ENCODE measurements at places on chromosomes 2 and 18.

DNA sequence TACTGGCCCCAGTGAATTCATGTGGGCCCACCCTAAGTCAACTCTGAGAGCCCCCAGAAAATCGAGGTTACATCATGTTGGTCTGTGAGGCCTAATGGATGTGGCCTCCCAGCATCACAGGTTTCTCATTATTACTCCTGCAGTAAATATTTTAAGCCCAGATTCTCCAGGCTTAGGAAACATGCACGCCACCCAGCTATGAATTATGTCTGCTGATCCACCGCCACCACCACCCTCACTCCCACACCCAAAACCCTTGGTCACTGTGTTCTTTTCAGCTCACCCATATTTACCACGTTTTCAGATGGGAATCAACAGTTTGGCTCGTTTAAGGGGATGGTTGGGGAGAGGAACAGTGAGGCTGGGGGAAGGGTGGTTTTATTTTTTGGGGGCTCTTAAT is 128.6 kb downstream of the NCK2 start:
- DNase-seq: peak; percentile 32

DNA sequence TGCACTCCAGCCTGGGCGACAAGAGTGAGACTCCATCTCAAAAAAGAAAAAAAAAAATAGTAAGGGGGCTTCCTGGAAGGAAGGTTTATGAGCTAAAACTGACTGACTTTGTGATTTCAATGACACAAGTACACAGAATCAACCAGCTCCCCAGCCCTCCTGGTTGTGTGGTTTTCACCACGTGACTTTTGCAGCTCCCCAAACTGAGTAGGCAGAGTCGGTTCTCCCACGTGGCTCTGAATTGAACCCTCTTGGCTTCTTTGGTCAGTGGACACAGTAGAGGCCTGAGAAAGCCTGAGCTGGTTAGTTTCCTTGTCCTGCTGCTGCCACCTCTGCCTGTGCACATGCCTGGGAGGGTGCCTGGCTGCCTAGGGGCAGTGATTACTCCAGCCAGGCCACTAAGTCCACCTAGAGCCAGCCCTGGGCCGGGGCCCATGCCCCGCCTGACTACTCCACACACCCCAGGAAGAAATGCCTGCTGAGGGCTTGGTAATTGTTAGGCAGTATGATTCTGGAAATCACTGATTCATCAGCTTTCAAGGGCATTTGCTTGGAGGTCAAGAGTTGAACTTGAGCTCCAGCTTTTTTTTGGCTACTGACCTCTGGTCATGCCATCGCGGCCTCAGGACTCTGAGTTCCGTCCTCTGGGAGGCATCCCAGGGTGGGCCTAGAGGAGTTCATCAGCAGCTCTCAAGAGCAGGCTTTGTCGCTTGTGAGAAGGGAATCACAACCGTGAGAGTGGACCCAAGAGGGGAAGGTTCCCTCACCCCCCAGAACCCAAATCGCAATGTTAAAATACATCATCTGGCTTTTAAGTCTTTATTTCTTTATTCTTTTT is 431.9 kb upstream of the HS6ST1 start:
- DNase-seq: peak; percentile 31

- no peak for DNase-seq
These were observed 181.7 kb upstream of the SLC39A10 start for GRCh38 chr2:195475336-195475735.

DNA sequence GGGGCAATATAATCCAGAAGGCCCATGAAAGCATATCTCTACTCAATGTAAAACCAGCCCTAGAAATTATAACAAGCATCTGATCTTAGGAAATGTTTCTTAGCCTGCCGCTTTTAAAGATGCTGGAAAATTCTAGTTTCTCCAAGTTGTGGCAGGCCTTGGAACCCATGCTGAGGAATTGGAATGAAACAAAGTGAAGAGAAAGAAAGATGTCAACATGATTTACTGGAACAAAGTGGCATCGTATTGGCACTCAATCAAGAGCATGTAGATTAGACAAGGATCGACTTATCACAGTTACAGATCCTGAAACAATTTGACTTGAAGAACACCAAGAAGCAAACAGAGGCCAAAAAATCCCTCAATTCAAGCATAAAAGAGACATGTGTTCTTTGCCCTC is 28.7 kb downstream of the CNTNAP5 start:
- no peak for DNase-seq

DNA sequence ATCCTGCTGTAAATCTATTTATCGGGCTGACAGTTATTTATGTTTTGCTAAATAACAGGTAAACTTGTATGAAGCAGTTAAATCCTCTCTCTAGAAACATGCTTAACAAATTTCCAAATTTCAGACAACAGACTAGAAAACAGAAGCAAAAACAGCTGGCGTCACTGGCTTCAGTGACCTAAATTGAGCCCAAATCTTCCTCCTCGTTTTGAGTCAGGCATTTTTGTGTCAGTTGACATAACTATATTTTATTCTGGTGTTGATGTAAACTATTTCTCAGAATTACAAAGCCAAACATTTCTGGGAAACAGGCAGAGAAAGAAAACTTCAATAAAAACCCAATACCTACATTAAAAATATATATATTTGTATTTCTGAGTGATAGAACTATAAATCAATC is 21.7 kb downstream of the RBMS1 start:
- DNase-seq: no peak

DNA sequence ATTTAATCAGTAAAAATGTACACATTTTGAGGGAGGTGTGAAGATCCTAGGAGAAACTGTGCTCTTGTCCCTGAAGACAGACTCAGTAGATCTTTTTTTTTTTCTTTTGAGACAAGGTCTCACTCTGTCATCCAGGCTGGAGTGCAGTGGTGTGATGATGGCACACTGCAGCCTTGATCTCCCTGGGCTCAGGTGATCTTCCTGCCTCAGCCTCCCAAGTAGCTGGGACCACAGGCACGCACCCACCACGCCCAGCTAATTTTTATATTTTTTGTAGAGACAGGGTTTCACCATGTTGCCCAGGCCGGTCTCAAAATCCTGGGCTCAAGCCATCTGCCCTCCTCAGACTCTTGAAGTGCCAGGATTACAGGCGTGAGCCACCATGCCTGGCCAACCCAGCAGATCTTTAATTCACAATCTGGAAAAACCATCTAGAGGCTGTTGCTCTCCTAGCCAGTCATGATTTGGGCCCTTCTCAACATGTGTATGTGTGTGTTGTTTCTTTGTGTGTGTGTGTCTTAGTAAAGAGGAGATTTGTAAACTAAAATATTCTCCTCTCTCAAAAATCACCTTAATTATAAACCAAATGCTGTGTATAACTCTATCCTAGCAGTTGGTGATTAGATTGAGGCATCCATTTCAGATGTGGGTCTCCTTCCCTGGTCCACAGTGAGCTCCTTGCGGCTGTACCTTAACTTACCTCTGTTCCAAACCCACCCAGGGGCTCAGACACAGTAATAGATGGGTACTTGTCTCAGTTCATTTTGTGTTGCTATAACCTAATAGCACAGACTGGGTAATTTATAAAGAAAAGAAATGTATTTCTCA is 3.9 kb upstream of the MYCN start:
- DNase-seq: no peak

DNA sequence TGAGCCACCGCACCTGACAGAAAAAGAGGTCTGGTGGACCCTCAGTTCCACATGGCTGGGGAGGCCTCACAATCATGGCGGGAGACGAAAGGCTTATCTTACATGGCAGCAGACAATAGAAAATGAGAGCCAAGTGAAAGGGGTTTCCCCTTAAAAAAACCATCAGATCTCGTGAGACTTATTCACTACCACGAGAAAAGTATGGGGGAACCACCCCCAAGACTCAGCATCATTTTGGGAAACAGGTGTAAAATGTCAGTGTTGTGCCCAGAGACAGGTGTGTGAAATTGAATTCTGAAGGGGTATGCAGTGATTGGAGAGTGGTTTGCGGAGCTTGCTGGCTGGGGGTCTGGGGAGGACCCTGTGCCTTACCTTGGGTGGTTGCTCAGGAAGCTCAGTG is 4.6 kb upstream of the D2HGDH start:
- DNase-seq: no peak

DNA sequence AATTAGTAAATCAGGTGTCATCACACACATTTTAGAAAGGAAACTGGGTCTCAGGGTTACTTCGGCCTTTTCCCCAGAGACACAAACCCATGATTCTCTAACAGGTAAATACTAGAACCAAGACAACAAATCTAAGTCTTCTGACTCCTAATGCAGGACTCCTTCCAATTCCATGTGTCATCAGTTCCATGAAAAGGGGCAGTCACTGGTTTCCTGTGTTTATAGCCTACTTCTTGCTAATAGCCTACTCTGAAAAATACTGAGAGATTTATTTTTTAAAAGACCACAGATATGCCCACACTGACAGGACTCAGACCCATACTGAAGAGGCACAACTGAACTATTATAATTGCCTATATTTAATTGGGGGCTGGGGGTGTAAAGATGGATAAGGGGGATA is 33.0 kb downstream of the RAB1A start:
- DNase-seq: no peak

DNA sequence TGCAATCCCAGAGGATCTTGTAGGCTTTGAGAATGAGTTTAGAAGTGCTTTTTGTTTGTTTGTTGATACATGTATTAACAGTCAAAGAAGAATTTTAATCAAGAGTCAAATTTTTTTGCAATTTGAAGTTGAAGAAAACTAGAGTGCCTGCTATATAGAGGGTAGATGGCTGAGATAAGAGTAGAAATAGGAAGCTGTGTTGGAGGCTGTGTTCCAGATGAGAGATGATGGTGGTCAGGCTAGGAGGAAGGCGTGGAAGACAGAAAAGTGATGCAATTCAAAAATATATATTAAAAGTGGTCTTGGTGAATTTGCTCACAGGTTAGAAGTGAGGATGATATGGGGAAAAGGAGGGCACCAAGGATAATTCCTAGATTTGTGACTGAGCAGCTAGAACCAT is 978.3 kb downstream of the BCL11A start:
- DNase-seq: peak; percentile 69

- no peak for DNase-seq
These were observed 315.2 kb downstream of the TDRD15 start for GRCh38 chr2:21438949-21439348.

DNA sequence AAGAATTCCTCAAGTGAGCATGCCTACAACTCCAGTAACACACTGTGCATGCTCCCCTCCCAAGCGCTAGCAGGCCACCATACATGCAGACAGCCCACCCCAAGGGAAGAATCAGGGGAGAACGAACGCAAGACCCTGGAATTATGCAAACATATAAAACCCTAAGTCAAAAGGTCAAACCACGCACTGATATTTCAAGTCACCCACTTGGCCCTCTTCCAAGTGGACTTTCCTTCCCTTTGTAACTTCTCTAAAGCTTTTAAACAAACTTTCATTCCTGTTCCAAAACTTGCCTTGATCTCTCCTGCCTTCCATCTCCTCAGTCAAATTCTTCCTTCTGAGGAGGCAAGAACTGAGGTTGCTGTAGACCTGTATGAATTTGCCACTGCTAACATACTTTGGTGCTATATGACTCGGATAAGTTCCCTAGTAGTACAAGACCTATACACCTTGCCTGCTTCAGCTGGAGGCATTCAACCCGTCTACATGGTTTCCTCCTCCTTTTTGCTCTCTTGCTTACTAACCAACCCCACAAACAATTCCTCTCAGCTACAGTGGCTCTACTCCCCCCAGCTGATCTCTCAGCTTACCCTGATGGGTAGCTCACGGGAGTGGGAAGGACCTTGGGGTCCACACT is 11.1 kb upstream of the RPIA start:
- DNase-seq: no peak
